CD4-positive, alpha-beta T cell treated with Interleukin-15 for 4 hours (primary cell): ENCODE measurements at places on chromosomes 5 and 9.
A peak's percentile ranks its signal among the peaks of the same experiment; 100 is the strongest.

GRCh38 chr9:116939614-116940013 is 252.5 kb downstream of the TRIM32 start:
- DNase-seq: no peak

DNA sequence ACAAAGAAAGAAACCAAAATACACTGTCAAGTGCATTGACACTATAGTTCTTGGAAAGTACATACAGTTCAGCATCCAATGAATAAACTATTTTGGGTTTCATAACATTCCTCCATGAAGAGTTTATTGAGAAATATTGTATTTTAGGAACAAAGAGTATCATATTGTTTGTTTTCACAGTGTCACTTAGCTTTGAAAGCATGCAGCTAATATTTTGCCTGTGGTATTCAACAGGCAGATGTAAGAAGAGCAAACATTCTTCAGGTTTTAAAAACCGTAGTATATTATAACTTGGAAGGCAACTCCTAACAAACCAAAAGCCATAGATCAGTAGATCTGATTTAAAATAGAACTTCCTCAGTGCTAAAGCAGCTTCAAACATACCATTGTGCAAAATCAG is 4.5 kb downstream of the PRELID2 start:
- no peak for DNase-seq

DNA sequence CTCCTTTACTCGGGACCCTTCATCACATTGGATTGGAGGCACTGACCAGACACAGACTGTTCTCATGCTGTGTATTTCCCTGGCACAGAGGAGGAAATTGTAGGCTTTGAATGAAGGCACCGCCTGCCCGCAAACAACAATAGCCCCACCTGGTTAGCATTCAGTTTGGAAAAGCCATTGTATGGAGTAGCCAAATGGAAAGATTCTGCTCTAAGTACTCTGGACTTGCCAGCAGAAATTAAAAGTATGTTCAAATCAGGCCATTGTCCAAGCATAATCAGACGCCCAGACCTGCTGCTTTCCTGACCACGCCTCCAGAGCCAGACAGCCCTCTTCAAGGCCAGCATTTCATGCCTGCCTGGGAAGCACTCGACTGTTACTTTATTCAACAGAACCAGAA is 8.0 kb upstream of the SEMA4D start:
- DNase-seq: no peak

DNA sequence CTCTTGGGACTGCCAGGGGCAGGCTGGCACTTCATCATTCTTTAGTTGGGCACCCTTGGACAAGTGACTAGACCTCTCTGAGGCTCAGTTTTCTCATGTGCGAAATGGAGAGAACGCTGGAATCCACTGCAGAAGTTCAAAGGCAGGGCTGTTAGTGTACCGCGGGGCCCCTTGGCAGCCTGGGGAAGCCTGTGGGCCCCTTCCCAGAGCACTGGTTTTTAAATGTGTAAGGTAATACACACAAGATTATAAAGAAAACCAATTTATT is 209.5 kb upstream of the MVB12B start:
- no peak for DNase-seq

- peak; percentile 87 for DNase-seq
These were observed 55.8 kb downstream of the SLC22A5 start for GRCh38 chr5:132425009-132425937.

GRCh38 chr5:38538161-38538560 is 18.3 kb downstream of the LIFR start:
- no peak for DNase-seq

- DNase-seq: no peak
These were observed 53.7 kb downstream of the ZNF462 start for GRCh38 chr9:106916466-106917235.

DNA sequence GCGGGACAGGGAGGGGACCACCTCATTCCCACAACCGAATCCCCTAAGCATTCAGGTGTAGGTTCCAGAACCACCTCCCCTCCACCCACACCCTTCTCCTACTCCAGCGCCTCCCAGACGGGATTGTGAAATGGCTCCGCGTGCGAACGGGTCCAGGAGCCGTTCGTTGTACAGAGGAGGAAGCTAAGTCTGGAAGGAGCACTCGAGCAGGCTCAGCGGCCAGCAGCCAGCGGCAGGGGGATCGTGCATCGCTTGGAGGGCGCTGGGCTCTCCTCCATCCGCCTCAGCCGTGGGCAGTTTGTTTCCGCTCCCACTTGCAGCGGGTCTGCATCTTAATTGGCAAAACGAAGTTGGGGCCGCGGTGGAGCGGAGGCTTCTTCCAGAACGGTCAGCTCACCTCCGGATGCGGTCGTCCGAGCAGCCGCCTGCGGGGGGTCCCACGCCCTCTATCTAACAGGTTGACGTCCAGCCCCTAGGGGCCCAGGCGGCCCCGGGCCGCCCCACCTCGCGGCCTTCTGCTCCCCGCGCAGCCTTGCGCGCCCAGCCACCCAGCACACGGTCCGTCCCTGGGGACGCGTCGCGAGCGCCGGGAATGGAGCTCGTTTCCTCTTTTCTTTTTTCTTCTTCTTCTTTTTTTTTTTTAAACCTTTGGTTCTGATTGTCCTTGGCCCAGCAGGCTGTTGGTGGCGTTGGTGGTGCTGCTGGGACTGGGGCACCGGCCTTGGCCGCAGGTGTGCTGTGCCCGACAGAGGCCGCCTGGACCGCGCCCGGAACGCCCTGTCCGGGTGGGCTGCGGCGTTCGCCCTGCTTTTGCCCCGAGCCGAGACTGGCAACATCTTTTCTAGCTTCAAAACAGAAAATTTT is 3.9 kb upstream of the BARX1 start:
- no peak for DNase-seq

GRCh38 chr9:85729882-85730281 is 11.9 kb downstream of the AGTPBP1 start:
- DNase-seq: no peak

- peak; percentile 67 for DNase-seq
These were observed 4.5 kb upstream of the CARD19 start for GRCh38 chr9:93091453-93092081.

DNA sequence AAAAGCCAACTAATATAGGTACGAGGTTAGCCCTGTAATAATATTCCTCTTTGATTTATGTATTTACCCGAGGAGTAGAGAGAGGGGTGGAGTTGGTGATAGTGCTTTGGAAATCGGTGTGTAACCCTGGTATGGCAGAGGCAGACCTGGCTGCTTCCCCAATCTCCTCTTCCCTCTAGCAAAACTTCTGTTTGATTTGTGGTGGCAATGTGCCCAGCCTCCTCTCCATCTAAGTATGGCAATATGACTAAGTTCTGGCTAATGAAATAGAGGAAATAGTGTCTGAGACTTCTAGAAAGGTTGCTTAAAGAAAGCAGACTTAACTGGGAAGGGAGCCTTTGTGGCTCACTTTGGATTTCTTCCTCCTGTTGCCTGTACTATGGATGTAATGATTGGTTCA is 491.1 kb downstream of the ENC1 start:
- DNase-seq: no peak

GRCh38 chr5:123786411-123786810 is 274.4 kb downstream of the CSNK1G3 start:
- DNase-seq: no peak

GRCh38 chr5:157464519-157465171 is 4.6 kb downstream of the NIPAL4 start:
- peak; percentile 44 for DNase-seq

- DNase-seq: no peak
These were observed 4.6 kb downstream of the DBH start for GRCh38 chr9:133640580-133641395.

- no peak for DNase-seq
These were observed 160.6 kb downstream of the NTRK2 start for GRCh38 chr9:84829997-84830696.

DNA sequence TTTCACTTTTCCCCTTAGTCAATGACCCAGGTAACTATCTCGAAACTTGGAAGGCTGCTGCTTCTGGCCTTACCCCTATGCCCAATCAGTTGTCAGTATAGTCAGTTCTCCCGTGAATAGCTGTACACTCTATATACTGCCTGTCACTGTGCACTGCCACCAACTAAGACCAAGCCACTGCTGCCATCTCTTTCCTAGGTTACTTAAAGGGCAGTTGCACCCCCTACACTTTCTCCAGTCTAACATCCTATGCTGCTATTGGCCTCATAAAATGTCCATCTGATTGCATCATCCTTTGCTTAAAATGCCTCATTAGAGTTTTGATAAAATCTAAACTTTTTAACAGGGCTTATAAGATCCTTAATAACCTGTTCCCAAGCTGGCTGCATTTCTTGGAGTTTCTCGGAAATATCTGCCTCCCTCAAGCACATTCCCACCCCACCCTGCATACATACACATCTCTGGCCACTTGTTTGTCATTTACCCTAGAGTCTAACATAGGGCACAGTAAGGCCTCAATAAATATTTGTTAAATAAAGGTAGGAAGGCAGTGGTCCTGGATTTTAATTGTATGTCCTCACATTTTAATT is 32.8 kb upstream of the TNFAIP8 start:
- no peak for DNase-seq

DNA sequence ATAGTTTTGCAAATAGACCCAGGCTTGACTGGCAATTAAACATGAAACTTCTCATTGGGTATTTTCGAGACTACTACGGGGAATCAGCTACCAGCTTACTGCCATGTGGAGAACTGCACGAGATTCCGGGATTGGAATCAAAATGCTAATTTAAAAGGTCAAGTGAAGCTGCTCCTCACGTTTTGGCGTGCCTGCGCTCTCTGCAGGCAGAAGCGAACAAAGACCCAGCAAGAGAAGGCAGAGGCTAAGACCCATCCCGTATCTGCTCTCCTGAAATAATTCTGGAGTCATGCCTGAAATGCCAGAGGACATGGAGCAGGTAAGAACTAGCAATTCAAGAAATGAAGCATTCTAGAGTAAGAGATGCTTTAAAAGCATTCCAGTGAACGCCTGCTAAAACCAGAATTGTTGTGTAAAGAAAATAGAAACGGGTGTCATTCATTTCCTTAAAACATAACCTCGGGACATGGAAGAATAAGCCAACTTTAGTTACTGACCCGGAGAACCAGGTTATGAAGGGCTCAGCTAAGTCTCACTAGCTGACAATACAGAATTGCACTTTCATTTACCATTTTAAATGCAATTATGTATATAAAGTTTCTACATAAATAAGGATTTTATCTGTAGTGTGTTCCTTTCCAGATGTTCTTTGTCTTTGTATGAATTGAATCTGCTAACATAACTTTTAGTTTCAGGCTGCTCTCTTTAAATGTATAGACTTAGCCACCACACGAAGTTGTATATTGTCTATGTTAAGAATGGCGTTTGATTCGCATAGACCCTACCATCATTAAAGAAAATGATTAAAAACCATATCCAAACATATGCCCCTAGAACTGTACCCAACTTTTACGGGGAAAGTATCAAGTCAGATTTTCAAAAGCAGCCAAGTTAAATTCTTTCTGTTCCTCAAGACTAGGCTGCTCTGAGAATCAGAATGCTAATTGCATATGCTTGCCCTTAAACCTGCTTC is 2.0 kb upstream of the MAT2B start:
- peak; percentile 49 for DNase-seq

DNA sequence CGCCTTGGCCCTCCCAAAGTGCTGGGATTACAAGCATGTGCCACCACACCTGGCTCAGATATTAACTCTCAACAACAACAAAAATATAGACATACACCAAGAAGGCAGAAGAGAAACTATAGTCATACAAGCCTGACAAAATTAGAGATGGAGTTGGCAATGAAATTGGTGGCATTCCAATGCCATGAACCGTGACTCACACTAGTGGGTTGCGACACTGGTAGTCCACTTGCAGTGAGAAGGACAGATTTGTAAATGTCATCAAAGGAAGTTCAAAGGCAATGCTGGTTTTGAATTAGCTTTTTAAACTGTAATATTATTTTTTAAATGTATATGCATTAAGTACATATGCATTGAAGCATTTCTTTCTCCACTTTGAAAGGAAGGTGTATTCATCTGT is 8.5 kb upstream of the DNAJC25 start:
- DNase-seq: no peak

DNA sequence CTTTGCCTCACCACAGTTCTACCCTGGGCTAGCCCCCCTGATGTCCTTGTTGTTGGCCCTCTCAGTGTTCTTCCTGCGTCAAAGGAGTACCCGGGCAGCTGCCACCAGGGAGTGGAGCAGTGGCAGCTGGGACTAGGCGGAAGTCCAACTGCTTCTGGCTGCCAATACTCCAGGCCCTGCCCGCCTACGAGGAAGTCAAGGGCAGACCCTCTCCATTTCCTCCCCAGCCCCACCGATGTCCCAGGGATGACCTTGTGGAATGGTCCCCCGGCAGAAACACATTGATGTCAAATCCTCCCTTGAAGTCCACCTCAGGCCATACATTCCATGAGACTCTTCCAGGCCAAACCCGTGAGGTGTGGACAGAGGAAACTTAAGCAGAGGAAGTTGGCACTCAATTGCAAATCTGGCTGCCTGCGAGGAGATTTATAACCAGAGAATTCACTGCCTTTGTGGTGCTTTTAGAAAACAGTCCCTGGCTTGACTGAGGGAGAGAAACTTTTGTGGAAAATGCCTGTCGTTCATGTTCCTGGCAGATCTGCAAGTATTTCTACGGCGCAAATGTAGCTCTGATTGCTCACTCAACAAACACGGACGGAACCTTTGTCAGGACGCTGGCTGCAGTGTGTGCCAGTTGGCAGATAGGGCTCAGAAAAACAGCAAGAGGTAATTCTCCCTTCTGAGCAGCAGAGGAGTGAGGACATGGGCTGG is 339.7 kb downstream of the RAB3C start:
- no peak for DNase-seq

- DNase-seq: no peak
These were observed 123.0 kb downstream of the EGFLAM start for GRCh38 chr5:38381361-38381760.

DNA sequence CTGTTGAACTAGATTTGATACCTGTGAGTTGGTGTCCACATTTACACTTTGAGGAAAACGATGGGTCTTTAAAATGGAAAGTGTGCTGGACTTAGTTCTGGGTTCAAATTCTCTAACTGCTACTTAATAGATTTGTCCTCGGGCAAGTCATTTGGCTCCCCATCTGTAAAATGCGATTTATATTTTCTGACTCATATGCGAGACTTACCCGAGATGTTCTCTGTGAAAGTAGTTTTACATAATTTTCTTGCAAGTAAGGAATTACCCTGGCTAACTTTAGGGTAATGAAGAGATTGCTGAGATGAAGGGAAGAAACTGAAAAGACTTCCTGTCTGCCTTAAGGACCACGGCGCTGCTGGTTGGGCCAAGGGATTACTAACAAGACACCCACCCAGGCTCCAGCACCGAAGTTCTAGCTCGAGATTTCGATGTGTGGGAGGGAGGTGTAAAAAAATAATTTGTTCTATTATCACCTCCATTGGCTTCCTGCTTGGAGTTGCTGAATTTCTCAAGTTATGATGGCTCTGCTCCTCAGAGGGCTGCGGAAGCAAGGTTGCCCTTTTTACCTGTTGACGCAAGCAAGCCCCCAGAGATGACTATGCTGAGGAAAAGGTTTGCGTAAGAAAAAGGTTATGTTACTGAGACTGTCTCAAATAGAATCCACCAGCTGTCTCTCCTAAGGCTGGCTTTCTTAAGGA is 24.1 kb downstream of the PCSK1 start:
- no peak for DNase-seq

DNA sequence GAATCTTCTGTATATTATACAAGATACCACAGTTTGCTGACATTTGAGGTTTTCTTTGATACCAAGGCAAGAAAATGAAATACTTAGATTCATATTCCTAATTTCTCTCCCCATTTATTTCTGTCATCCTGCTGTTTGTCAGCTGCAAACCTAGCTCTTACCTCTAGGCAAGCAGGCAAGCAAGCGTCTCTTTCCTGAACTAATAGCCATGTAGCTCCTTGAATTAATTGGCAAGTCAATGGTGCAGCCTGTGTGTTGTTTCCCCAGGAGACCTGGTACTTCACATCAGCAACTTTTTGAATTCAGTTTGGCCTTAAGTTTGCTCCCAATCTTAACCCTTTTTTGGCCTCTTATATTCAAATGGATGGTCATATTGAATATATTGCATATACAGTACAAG is 573.6 kb upstream of the ARRDC3 start:
- DNase-seq: no peak

GRCh38 chr9:16815079-16815478 is 55.4 kb downstream of the BNC2 start:
- DNase-seq: no peak
